ENCODE measurements at places on chromosomes 2 and 18.

DNA sequence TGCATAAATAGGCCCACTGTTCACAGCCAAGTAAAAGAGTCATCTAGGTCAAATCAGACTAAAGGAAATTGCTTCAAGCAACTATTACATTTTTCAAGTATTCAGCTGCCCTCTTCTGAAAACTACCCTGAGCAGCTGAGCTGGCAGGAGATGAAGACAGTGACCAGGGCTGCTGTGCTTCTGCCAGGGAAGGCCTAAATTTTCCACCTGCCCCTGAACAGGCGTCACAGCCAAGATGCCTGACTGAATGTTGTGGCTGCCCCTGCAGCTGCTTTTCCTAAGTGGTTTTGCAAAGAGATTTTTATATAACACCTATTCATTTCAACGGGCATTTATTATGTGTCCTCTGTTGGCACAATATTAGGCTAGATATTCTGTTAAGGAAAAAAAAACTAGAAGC lies 96.7 kb upstream of the RPE start:
- no peaks in the 10 kb centered on the region for H3K4me1 ChIP-seq
- H3K36me3 ChIP-seq, result no peaks in the 10 kb centered on the region
- no peak overlapping the region for H3K27ac ChIP-seq

- no peaks in the 10 kb centered on the region for H3K36me3 ChIP-seq
- H3K27ac ChIP-seq, result no peak overlapping the region
- H3K4me3 ChIP-seq, result no peak overlapping the region
Observed at GRCh38 chr18:78813936-78814710, 165.5 kb upstream of the SALL3 start.

GRCh38 chr18:4068552-4069158 lies 386.5 kb downstream of the DLGAP1 start:
- no peaks in the 10 kb centered on the region for H3K36me3 ChIP-seq
- H3K27ac ChIP-seq, result no peak overlapping the region
- H3K27me3 ChIP-seq, result no peaks in the 10 kb centered on the region
- H3K4me1 ChIP-seq, result no peaks in the 10 kb centered on the region

DNA sequence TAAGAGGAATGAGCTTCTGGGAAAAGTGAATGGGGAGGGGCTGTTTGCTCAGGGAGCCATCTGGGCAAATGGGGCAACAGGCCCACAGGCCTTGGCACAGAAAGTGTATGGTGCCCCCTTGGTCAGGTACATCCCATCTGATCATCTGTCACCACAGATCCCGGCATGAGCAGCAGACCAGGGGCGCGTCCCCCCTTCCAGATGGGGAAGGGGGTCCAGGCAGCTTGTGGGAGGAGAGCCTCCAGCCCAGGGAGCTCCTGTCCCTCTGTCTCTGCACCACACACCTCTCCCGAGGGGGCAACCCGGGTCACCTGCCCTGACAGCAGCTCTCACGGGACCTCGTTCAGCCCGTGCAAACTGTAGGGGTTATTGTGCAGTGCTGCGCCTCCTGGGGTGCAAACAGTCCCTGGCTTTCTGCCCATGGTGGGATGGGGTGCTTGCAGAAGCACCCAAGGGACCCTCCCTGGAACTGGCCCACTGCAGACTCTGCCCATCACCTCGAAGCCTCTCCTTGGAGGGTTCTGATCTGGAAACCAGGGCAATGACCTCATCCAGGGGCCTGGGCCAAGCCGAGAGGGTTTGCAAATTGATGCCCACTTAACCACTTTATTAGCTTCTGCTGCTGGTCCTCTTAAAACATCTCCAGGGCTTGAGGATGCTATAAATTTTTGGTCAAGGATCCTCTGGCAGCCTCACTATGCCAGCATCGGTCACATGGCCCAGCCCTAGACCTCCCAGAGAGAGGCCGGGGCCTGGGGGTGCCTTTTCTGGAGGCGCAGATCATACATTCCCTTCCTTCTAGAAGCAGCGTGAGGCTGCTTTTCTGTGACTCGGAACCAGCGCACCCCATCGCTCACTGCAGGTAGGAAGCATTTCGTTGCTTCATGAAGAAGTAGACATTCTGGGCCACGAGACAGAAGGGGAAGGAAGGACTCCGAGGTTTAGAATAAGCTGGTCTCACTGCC lies 7.6 kb upstream of the BOK start:
- no peaks in the 10 kb centered on the region for H3K36me3 ChIP-seq

GRCh38 chr2:200222791-200223190 lies 83.7 kb upstream of the SPATS2L start:
- no peak overlapping the region for H3K27ac ChIP-seq
- H3K4me1 ChIP-seq, result no peaks in the 10 kb centered on the region
- no peak overlapping the region for H3K4me3 ChIP-seq
- no peak for DNase-seq
- H3K36me3 ChIP-seq, result no peaks in the 10 kb centered on the region

DNA sequence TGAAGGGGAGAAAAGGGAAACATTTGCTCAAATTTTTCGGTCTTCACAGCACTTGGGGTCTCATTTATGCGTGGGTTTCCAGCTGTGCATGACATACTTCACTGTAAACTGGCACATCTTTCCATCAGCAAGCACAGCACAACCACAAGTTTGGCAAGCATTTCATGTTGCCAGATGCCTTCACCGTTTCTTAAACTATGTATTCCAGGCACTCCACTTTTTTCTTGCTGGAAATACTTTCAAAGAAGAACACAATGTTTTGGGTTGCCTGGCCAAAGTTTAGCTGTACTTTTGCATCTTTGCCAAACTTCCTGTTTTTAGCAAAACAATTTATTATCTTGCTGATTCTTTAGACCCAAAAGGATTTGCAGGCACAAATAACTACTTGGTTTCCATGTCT lies 194.6 kb upstream of the MEIS1 start:
- H3K36me3 ChIP-seq, result no peaks in the 10 kb centered on the region
- no peak overlapping the region for H3K27ac ChIP-seq
- H3K4me3 ChIP-seq, result no peak overlapping the region
- no peaks in the 10 kb centered on the region for H3K27me3 ChIP-seq
- no peaks in the 10 kb centered on the region for H3K4me1 ChIP-seq

- H3K27ac ChIP-seq, result no peak overlapping the region
- no peaks in the 10 kb centered on the region for H3K27me3 ChIP-seq
- H3K4me3 ChIP-seq, result no peak overlapping the region
- no peaks in the 10 kb centered on the region for H3K4me1 ChIP-seq
- DNase-seq, result no peak
Observed at GRCh38 chr2:105593221-105593967, 151.3 kb upstream of the NCK2 start.

DNA sequence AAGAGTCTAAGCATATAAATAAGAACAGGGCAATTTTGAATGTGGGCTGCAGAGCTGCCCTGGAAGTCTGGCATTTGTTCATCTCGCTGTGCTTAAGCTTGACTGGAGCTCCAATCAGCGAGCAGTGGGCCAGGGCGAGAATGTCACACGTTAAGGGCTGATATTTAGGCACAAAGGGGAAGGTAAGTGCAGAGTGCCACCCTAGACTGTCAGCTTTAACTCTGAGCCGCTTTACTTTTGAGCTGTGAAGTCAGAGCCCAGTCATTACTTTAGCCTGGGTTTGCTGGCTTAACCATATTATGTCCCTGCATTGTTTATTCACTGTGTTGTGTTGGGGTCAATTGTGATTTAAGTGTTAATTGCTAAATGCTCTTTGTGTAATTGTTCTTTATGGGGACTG lies 236.1 kb upstream of the SIX3 start:
- H3K27ac ChIP-seq, result no peak overlapping the region
- no peaks in the 10 kb centered on the region for H3K27me3 ChIP-seq
- H3K4me1 ChIP-seq, result peaks cover 7% of the 10 kb centered on the region
- no peak for DNase-seq
- H3K36me3 ChIP-seq, result no peaks in the 10 kb centered on the region
- H3K4me3 ChIP-seq, result no peak overlapping the region

- H3K27me3 ChIP-seq, result no peaks in the 10 kb centered on the region
- no peaks in the 10 kb centered on the region for H3K36me3 ChIP-seq
- H3K4me1 ChIP-seq, result no peaks in the 10 kb centered on the region
- DNase-seq, result no peak
- no peak overlapping the region for H3K4me3 ChIP-seq
Observed at GRCh38 chr2:63530704-63531279, 57.5 kb downstream of the WDPCP start.

- H3K4me3 ChIP-seq, result no peak overlapping the region
- H3K4me1 ChIP-seq, result no peaks in the 10 kb centered on the region
- no peaks in the 10 kb centered on the region for H3K36me3 ChIP-seq
- H3K27me3 ChIP-seq, result no peaks in the 10 kb centered on the region
- no peak for DNase-seq
Observed at GRCh38 chr18:60599267-60599666, 226.7 kb upstream of the MC4R start.

GRCh38 chr2:58686776-58687175 lies 445.7 kb upstream of the FANCL start:
- H3K27me3 ChIP-seq, result no peaks in the 10 kb centered on the region
- H3K4me3 ChIP-seq, result no peak overlapping the region
- no peak overlapping the region for H3K27ac ChIP-seq
- DNase-seq, result no peak
- H3K4me1 ChIP-seq, result no peaks in the 10 kb centered on the region
- H3K36me3 ChIP-seq, result no peaks in the 10 kb centered on the region

GRCh38 chr2:234772733-234773060 lies 179.1 kb upstream of the SH3BP4 start:
- no peaks in the 10 kb centered on the region for H3K36me3 ChIP-seq
- H3K27me3 ChIP-seq, result peaks cover 4% of the 10 kb centered on the region
- no peak overlapping the region for H3K27ac ChIP-seq
- no peak overlapping the region for H3K4me3 ChIP-seq
- no peak for DNase-seq
- H3K4me1 ChIP-seq, result peaks cover 7% of the 10 kb centered on the region

- no peak for DNase-seq
- no peak overlapping the region for H3K27ac ChIP-seq
- H3K4me3 ChIP-seq, result no peak overlapping the region
- no peaks in the 10 kb centered on the region for H3K4me1 ChIP-seq
- no peaks in the 10 kb centered on the region for H3K36me3 ChIP-seq
Observed at GRCh38 chr2:208609166-208609804, 202.7 kb downstream of the PTH2R start.

- H3K27ac ChIP-seq, result no peak overlapping the region
- DNase-seq, result no peak
- no peaks in the 10 kb centered on the region for H3K36me3 ChIP-seq
- no peaks in the 10 kb centered on the region for H3K4me1 ChIP-seq
Observed at GRCh38 chr2:102895376-102895775, 133.5 kb downstream of the TMEM182 start.

- peaks cover 10% of the 10 kb centered on the region for H3K4me1 ChIP-seq
- H3K4me3 ChIP-seq, result no peak overlapping the region
Observed at GRCh38 chr18:54616220-54616848, 25.3 kb downstream of the DYNAP start.

GRCh38 chr2:54720563-54720962 lies 2.9 kb upstream of the EML6 start:
- no peak overlapping the region for H3K27ac ChIP-seq
- H3K4me1 ChIP-seq, result peaks cover 18% of the 10 kb centered on the region
- DNase-seq, result no peak
- no peak overlapping the region for H3K4me3 ChIP-seq

- peaks cover 2% of the 10 kb centered on the region for H3K36me3 ChIP-seq
- H3K27me3 ChIP-seq, result no peaks in the 10 kb centered on the region
- no peak overlapping the region for H3K27ac ChIP-seq
- H3K4me3 ChIP-seq, result no peak overlapping the region
- H3K4me1 ChIP-seq, result peaks cover 6% of the 10 kb centered on the region
Observed at GRCh38 chr18:62754026-62754425, 38.7 kb downstream of the PHLPP1 start.

DNA sequence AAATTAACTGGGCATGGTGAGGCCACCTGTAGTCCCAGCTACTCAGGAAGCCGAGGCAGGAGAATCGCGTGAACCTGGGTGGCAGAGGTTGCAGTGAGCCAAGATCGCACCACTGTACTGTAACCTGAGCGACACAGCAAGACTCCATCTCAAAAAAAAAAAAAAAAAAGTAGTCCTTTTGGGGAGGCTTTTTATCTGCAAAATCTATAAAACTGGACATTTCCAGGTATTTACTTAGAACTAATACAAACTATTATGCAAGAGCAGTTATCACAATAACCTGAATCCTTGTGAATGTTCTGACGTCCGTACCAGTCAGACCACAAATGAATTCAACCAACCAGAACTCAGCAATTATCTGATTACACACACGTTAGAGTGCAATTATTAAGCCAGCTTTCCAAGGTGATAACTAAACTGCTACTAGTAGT lies 8.8 kb upstream of the RAPH1 start:
- no peak overlapping the region for H3K4me3 ChIP-seq
- H3K36me3 ChIP-seq, result no peaks in the 10 kb centered on the region
- no peak for DNase-seq
- H3K27ac ChIP-seq, result no peak overlapping the region
- H3K4me1 ChIP-seq, result peaks cover 6% of the 10 kb centered on the region

- H3K36me3 ChIP-seq, result no peaks in the 10 kb centered on the region
- no peak overlapping the region for H3K27ac ChIP-seq
- H3K4me1 ChIP-seq, result peaks cover 26% of the 10 kb centered on the region
Observed at GRCh38 chr2:26333293-26333692, 12.7 kb upstream of the SELENOI start.

DNA sequence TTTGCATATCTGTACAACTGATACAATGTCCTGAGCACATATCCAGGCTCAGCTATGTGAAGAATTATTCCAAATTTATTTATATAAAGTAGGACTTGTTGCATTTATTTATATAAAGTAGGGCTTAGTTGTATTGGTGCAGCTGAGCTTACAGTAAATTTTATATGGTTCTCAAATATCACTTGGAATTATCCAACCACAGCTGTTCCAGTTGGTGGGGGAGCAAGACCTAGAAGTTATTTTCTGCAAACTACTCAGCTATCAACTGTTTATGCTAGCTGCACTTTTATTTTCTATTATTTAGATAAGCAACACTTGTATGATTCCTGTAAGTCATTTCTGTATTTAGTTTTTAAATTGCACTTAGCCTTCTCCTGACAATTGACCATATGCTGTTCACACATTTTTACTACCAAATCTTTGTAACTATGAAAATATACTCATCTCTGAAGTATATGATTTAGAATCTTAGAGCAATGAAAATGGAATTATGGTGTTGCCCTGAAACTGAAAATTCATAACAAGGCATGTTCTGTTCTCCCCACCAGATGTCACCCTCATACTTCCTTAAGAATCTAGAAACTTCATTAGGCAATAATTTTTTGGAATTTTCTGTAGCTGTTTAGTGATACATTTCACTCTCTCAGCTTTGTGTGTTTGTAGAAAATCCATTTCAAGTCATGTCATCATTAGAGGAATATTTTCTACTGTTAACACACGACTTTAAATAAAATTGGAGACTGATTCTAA lies 157.0 kb upstream of the CBLN2 start:
- no peak overlapping the region for H3K4me3 ChIP-seq
- no peaks in the 10 kb centered on the region for H3K4me1 ChIP-seq
- no peak for DNase-seq
- H3K36me3 ChIP-seq, result no peaks in the 10 kb centered on the region
- no peak overlapping the region for H3K27ac ChIP-seq

GRCh38 chr2:156445296-156446220 lies 9.4 kb downstream of the GPD2 start:
- DNase-seq, result no peak
- no peaks in the 10 kb centered on the region for H3K27me3 ChIP-seq
- peaks cover 3% of the 10 kb centered on the region for H3K4me1 ChIP-seq
- H3K27ac ChIP-seq, result no peak overlapping the region
- peaks cover 20% of the 10 kb centered on the region for H3K36me3 ChIP-seq
- H3K4me3 ChIP-seq, result no peak overlapping the region

GRCh38 chr18:56235481-56236013 lies 402.8 kb downstream of the TXNL1 start:
- no peaks in the 10 kb centered on the region for H3K36me3 ChIP-seq
- H3K27me3 ChIP-seq, result peaks cover 10% of the 10 kb centered on the region
- no peaks in the 10 kb centered on the region for H3K4me1 ChIP-seq
- no peak overlapping the region for H3K27ac ChIP-seq
- no peak for DNase-seq
